Heart left ventricle (tissue), 16 donors: ENCODE measurements at places on chromosomes 5 and 9.

DNA sequence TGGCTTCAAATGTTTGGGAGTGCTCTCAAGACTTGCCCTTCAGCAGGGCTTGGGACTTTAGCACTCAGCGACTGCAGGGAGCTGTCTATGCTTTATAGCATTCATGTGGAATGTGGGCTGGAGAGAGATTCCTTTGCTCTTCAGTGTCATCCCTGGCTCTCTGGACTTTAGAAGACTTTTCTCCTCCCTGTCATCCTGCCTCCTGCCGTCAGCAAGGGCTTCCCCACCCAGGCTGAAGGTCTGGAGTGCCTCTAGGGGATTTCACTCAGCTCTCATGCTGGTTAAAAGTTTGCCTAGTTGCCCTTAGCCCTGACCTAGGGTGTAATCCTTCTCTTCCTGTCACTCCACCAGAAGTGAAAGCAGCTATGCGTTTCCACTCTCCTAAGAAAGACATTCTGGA, 210.9 kb downstream of the FRMD3 start:
- DNase-seq: no peak

DNA sequence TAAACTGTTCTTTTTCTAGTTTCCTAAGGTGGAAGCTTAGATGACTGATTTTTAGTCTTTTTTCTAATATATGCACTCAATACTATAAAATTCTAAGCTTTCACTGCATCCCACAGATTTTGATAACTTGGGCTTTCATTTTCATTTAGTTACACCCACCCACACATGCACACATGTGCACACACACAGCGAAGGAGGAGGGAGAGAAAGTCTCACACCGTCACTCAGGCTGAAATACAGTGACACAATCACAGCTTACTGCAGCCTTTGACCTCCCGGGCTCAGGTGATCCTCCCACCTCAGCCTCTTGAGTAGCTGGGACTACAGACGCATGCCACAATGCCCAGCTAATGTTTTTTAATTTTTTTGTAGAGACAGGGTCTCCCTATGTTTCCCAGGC, 96.5 kb downstream of the SMIM23 start:
- DNase-seq: no peak

DNA sequence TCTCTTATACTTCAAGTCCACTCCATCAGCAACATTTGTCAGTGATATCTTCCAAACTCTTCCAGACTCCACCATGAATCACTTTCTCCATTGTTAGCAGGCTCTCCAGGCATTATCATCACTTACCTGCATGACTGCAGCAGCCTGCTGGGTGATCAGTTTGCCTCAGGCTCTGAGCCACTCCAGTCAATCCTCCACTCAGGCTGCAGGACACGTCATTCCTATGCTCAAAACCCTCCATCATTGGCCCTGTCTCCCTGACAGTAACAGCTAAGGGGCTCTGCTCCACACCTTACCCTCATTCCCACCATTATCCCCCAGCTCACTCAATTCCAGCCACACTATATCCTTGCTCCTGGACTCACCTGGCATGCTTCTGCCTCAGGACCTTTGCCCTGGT, 10.7 kb downstream of the DIRAS2 start:
- DNase-seq: no peak

DNA sequence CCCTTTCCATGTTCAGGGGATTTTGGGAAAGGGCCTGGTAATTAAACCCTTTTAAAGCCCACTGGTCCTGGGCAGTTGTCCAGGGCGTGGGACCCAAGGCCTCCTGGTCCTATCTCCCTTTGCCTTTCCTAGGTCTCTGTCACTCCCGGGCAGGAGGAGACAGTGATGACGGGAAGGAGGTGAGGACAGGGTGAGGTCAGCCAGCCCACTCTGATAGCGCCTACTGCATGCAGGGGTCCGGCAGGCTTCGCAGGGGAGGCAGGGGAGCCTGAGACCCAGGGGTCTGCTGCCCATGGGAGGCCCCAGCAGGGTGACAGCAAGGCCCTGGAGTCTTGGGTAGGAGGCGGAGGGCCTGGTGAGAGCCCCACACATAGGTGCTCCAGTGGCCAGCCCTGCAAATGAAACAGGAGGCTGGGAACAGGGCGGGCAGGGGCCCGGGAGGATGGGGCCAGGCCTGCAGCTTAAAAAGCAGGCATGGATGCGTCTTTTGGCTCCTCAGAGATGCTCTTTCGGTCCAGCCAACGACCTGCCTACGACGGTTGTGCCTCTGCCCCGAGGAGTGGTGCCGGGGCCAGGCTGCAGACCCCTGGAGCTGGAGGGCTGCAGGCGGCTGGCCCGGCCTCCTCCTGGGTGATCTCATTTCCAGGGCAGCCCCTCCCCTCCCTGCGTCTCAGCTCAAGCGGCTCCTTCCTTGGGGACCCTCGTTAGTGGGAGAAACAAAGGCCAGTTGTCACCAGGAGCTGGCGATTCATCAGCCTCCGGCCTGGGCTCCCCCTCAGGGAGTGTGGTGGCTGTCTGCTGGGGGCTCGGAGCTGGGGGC, 6.7 kb upstream of the RXRA start:
- DNase-seq: peak; percentile 18

- no peak for DNase-seq
Measured at GRCh38 chr5:171624396-171624795, 161.2 kb upstream of the SMIM23 start.

- DNase-seq: no peak
Measured at GRCh38 chr5:16870878-16871277, 65.2 kb downstream of the MYO10 start.

DNA sequence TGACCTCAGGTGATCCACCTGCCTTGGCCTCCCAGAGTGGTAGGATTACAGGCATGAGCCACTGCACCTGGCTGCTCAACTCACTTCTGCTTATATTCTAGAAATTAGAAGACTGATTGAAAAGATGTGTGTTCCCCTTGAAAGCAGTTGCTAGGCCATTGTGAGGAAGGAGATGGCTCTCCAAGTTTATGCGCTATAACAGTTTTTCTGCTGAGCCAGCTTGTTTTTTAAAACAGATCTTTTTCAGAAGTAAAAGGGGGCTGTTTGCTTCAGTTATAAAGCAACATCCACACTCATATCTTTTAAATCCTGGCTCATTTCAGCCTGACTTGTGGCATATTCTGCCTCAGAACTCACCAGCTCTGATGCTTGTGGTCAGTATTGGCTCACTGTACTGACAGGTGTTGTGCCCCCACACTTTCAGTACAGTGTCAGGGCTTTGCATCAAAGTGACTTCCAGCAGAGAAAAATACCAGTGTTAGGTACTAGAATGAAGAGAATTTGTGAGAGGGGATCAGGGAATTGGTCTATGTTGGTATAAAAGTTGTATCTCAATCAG, 49.4 kb downstream of the NUP214 start:
- DNase-seq: no peak

DNA sequence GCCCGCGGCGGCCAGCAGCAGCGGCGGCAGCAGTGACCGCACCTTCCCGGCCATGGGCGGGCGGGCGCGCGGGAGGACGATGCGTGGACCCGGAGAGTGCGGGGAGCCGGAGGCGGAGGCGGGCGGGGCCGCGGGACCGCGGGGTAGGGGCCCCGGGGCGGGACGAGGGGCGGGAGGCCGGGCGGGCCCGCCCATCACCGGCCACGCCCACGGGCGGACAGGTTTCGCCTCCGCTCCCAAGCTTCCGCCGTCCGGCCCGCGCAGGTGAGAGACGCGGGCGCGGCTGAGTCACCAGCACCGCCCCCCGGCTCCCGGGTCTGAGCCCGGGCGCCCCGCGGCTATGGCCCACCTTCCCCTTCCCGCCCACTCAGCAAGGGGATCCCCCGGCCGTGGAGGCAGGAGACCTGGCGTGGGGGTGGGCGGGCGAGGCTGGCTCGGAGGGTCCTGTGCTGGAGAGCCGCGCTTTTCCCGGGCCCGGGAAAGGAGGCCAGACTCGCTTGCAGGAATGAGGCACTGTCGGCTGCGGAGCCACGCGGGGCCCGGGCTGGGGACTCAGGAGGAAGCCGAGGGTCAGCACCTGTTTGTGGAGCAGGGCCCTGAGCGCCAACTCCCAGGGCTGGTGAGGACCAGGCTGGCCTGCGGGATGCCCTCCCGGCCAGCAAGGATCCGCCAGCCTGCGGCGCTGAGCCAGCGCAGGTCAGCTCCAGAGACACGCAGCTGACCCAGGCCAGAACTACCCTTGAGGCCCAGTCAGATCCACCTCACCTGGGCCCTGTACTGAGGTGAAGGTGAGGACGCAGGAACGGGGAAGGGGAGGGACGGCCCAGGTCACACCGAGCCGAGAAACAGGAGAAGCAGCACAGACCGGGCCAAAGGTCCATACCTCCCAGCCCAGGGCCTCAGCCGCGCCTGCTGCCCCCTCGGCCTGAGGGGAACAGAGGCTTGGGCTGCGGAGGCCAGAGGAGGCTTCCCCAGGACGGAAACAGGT, at the start of gene ENTPD2:
TSS of gene ENTPD2 (minus strand) at position 118 of the 988 bp plus-strand sequence. CDS start at position 54, 64 bp downstream.
- DNase-seq: no peak

- no peak for DNase-seq
Measured at GRCh38 chr9:6827439-6828145, 69.8 kb downstream of the KDM4C start.

DNA sequence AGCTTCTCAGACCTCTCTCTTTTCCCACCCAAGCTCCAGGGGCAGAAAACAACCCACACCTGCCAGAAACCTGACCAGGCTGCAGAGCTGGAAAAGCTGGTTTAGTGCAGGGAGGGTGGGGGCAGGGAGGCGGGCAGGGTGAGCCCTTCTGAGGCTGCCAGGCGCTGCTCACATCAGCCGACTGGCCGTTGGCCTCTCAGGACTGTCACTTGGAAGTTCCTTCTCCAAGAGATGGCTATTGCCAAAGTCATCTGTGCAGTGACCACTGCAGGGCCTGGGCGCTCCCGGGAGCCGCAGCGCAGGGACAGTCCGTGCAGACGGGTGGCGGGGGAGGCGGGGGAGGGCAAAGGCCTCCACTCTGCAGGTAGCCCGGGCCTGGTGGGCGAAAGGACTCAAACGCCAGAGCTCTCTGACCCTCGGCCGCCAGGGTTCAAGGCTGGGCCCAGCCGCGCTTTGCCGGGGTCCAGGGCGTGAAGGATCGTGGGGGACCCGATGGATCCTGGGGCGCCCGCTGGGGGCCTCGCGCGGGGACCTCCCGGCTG, 205.0 kb upstream of the IER5L start:
- DNase-seq: peak; percentile 62

DNA sequence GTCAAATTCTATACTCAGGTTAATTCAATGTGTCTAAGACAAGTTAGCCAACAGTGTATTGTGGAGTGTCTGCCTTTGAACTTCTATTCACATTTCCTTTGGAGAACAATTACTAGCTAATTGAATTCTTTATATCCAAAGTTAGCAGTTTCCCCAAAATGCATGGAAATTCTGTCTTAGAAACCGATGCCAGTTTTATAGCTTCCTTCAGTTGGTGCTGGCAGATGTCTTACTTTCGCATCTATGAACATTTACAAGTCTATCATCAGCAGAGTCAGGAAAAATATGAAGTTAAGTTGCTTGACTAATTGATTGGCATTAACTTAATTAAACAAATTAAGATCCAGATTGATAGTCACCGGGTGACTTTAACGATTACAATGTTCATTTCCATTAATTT, 527.6 kb upstream of the CDH18 start:
- DNase-seq: no peak

GRCh38 chr5:32474209-32474854, 29.8 kb upstream of the ZFR start:
- no peak for DNase-seq

GRCh38 chr9:93467062-93467416, 13.7 kb upstream of the FAM120AOS start:
- no peak for DNase-seq

DNA sequence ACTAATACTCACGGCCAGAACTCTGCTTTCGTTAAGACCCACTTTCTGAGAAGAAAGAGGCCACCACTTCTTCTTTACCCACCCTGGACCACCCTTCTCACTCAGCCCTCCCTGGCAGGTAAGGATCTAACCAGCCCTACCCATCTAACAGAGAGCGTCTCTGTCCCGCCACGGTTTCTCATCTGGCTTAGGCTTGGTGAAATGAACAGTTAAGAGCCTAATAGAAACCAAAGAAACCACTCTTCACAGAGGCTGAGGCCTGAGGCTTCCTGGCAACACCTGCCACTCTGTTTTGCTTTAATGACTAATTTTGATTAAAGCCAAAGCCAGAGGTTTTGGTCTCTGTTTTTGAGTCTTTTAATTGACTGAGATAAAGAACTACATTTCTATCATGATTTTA, 354.1 kb upstream of the SLC30A5 start:
- no peak for DNase-seq

DNA sequence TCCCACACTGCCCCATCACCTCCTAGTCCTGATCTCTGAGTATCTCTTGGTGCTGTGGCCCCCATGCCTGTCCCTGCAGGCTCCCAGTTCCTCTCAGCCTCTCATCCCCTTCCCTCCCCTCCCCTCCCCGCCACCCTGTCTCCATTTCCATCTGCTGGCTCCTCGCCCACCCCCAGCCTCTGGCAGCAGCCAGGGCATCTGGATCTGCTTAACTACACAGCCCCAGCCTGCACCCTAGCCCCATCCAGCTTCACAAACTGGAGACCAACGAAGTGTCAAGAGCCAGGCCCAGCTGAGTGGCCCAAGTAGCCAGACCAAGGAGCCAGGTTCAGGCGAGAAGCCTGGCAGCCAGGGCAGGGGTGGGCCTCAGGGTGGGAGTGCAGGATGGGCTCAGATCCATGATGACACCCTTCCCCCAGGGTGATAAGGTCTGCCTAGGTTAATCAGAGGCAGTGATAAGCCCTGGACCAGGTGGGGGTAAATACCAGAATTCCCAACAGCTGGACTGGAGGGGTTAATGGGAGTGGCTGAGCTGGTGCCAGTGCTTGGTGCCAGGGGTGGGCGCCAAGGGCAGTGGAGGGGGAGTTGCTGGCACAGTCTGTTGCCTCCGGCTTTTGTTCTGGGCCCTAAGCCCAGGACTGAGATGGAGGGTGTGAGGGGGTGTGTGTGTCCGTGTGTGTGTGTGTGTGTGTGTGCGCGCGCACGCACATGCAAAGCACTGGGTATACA, 2.5 kb downstream of the IL11RA start:
- DNase-seq: peak; percentile 88

DNA sequence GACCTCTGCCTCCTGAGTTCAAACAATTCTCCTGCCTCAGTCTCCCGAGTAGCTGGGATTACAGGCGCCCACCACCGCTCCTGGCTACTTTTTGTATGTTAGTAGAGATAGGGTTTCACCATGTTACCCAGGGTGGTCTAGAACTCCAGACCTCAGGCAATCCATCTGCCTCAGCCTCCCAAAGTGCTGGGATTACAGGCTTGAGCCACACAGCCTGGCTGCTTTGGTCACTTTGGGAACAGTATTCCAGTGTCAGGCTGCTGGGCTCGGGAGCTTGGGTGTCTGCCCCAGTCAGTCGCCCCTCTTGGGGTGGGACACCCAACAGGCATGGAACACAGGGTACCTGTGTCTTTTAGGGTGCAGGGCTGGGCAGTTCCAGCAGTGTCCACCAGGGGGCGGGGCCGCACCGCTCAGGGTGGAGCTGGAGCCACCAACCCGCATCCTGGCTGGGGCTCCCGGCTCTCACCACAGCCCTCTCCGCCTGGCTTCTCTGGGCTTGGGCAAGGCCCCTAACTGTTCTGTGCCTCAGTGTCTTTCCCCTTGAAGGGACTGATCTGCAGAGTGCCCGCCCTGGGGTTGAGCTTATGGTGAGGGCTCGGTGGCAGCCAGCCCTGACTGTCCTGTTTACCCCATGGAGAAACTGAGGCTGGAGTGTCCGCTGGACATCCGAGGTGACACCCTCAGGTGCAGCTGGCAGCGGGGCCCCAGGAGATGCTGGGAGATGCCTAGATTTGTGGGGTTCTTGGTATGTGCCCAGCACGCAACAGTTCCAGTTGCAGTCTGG, 6.4 kb upstream of the RNU6ATAC start:
- no peak for DNase-seq
